Naive B cell (primary cell): ENCODE measurements at places on chromosomes 1 and 21. TPM values are rescaled to one million over a fixed set of nuclear protein-coding genes. Genes with fewer than 3 reads are reported as not detected.

- DNase-seq, result peak; percentile 61
These were observed 110.9 kb downstream of the RGL1 start for GRCh38 chr1:183915625-183916510.

DNA sequence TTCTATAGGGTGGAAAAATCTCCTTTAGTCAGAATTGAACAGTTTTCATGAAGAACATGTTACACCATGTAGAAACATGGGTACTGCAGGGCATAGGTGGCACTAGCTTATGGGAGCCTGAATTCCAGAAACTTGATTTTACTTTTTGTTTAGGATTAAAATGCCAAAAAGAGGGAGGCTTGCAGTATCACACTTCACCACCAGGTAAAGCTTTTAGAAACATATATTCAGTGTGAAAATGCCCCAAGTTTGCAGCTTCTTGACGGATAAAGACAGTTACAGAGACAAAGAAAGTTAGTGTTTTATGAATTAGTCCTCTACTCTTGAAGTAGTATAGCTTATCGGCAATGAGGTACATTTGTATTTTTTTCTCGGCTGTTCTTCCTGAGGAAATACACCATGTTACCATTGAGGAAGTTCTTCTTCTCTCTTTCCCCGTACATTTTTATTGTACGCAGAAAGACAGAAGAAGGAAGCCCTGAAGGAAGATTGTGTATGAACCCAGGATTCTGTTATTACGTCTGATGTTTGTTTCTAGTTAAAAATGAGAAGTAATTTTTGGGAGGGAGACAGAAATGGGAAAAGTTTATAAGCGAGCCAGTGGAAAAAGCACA lies 66.1 kb downstream of the PBX1 start:
- DNase-seq, result no peak

DNA sequence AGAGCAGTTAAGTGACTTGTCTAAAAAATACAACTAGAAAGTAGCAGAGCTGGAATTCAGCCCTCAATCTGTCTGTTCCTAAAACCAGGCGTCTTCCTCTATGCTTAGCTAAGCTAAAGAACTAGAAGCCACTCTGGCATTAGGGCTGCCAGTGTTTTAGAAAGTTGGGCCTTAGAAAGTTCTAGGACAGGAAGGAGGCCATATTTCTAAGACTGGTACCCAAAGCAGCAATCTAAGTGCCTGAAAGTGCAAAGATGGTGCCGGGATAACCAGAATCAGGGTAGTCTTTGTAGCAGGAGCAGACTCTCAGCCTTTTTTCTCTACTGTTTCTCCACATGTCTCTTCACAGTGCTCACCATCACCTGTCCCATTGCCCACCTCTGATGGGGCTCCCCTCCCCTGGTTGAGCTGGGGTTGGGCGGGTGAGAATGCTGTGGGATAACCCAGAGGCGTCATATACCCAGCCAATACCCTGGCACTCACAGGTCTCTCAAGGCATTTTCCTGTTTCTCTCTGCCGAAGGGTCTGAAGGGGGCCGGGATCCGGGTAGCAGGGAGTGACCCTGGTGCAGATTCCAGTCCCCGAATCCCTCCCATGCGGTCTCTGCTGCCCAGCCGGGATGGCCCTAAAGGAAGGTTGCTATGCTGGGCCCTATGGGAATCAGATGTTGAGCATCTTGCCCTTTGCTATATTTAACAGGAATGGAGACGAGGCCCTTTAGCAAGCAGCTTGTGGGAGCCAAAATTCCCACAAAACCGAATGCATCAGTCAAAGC lies 1.1 kb upstream of the RCSD1 start:
- DNase-seq, result no peak

DNA sequence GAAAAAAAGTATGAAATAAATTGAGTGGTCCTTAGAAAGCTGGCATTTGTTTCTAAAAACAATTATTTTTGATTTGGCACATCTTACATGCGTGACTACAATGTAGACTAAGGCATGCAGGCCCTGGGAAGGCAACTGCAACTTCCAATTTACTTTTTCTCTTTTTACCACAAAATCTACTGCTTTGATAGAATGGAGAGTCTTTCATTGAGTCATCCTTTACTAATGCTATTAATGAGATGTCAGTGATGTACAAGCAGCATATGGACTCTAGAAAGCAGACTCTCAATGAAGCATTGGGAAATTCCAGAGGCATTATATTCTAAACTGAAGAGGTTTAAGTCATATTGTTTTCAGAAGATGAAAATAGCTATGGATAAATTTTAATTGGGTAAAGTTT lies 29.6 kb upstream of the PRRX1 start:
- DNase-seq, result no peak

DNA sequence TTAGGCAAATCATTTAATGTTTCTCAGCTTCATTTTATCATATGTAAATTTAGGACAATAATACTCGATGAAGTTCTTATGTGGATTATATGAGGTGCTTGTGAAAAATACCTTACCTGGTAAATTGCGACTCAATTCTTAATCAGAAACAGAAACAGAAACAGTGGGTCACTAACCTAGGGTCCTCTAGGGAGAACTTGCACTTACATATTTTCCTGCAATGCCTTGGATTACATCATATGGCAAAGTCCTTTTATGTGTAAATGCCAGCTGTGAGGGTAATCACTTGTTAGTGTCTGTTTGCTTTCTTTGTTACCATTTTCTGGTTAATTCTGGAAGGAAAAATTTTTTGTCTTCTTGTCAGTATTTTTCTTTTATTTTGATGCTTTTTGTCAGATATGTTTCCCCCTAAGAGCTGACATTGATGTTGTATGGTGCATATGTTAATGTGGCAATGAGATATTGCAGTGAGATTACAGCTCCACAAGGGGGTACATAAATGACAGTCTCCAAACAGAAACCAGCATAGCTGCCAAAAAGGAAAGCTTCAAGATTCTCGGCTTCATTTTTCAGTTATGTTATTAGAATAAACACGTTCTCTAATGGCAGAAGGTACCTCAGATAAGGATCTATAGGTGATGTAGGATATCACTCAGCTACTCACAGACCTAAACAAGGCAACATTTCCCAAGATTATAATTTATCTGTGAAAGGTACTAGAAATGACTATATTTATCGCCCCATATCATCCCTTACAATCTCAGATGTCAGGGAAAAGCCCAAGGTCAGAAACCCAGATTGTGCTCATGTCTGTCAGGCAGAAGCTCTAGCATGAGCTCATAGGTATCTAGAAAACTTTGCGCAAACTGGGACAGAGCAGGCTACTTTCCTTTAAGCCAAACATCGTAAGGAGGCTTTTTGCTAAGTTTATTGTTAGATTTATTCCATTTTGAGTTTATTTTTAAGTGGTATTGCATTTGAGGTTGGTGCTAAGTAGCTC lies 119.9 kb downstream of the FASLG start:
- peak; percentile 25 for DNase-seq

GRCh38 chr1:59903141-59903754 lies 23.3 kb downstream of the CYP2J2 start:
- no peak for DNase-seq

DNA sequence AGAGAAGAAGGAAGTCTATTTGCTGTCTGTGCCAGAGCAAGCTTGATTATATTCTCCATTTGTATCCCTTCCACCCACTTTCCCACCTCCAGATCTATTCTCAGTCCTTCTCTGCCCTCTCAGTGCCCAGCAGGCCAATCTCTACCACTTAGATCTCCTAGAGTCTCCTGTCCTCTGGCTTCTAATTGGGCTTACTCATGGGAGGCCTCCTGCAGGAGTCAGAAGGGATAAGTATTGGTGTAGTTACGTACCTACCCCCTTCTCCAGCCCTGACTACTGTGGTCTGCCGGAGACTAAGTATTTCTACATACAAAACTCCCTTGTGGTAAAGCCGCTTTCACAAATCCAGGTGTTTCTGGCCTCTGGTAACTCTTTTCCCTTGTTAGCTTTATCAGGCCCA lies 221.2 kb downstream of the PTGER3 start:
- DNase-seq, result no peak

- DNase-seq, result no peak
These were observed 16.9 kb downstream of the PSMB4 start for GRCh38 chr1:151416231-151416630.

- DNase-seq, result no peak
These were observed 2.0 kb downstream of the SV2A start for GRCh38 chr1:149915429-149916192.

GRCh38 chr1:221905802-221906201 lies 163.9 kb upstream of the DUSP10 start:
- no peak for DNase-seq

DNA sequence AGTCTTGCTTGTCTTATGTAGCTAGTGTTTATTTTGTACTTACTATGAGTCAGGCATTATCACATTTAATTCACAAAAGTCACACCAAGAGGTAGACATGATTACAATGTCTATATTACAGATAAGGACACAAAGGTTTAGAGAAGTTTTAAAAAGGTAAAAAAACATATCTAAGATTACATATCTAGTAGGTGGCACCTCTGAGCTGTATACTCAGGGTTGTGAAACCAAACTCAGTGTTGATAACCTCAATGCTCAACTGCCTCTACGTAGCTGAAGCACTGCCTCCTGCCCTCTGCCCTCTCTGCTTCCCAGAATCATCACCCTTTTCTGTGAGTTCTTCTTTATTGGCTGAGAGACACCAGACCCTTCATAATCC lies 431.3 kb downstream of the DISC1 start:
- DNase-seq, result no peak

DNA sequence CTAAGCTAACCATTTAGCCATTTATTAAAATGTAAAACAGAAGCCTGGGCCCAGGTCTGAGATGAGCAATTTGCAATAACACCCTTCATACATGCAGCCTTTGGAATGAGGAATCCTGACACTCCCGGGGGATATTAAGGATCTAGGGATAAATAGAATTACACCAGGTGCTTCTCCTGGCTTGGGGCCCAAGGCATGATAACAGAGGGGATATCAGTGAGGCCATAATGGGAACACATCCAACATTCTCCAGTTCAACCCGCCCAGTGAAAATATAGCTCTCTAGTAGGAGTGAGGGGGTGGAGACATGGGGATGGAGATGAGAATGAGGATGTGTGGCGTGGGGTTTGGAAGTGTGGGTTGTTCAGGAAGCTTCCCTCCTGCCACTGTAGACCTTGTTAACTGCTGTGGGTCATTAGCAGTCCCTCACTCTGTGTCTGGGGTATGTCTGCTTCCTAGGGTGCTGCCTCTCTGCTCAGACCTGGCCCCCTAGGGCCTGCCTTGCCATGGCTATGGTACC lies 57.9 kb upstream of the KANK4 start:
- DNase-seq, result no peak

DNA sequence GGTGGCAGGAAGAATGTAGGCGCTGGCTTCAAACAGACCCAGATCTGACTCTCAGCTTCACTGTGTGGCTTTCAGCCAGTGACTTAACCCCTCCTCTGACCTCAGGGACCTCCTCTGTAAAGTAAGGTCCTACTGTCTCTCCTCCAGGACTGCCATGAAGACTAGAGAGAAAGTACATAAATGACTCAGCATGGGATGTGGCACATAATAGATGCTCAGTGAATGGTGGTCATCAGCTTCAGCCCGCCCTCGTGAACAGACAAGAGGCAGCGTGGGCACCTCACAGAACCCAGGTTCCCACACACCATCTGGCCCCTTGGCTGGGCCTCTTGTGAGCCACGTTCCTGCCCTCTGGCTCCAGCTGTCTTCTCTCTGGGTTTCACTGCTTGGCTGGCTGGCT lies 126.0 kb downstream of the SYF2 start:
- no peak for DNase-seq

- DNase-seq, result no peak
These were observed 3.7 kb downstream of the CHIA start for GRCh38 chr1:111294390-111294789.

DNA sequence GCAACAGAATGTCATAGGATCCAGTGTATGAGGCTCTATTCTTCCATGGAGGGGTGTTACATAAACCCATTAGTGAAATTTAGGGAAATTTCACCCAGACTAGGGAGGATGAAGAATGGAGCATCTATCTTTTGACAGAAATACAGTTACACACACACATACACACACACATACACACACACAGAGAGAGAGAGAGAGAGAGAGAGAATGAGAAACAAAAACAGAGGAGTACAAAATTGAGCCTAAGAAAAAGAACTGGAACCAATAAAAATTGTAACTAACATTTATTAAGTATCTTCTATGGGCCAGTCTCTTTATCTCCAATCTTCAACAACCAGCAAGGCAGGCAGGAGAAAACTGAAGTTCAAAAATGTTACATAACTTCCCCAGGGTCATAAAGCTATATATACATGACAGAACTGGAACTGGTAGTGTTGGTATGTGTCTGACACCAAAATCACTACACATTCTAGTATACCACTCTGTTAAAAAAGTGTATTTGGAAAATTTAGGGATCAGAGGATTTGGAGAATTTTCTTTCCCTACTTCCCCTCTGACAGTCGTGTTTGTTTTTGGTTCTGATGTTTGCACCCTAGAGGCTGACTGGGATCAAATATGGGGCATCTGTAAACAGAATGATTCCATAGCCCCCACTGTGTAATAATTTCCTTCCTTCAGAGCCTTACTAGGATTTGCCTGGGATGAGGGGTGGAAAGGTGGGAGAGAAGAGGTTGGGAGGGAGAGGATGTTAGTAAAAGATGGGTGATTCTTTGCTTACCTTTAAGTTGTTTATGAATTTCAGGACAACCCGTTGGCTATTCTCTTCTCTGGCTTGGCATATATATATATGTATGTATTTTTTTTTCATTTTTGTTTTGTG lies 1.0 kb upstream of the ZFYVE9 start:
- no peak for DNase-seq

DNA sequence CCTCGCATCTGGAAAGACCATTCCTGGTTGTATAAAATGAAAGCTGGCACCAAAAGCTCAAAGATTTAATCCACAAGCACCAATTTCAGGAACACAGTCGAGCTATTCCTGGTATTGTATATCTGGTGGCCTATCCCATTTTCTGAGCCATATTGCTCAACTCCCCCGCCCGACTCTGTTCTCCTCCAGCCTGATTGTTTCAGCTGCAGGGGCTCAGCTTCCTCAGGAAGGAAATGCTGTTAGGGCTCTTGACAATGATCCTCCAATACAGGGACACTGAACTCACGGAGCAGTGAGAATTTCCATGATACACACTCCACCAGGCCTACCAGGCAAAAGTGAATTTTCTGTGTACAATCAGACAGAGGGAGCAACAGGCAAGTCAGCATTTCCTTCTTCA lies 16.9 kb upstream of the TDRD10 start:
- no peak for DNase-seq

- no peak for DNase-seq
These were observed 17.9 kb downstream of the PLXNA2 start for GRCh38 chr1:208225954-208226937.

GRCh38 chr1:89719502-89720306 lies 86.8 kb downstream of the LRRC8C start:
- DNase-seq, result peak; percentile 50

GRCh38 chr1:64955097-64956009 lies 11.0 kb downstream of the JAK1 start:
- DNase-seq, result no peak

GRCh38 chr1:5637171-5637570 lies 355.1 kb downstream of the NPHP4 start:
- no peak for DNase-seq

- no peak for DNase-seq
These were observed 152.4 kb downstream of the KCTD3 start for GRCh38 chr1:215719552-215719951.

GRCh38 chr1:226126824-226127569 lies 59.5 kb downstream of the ACBD3 start:
- no peak for DNase-seq

Gene THEM5
- polyA plus RNA-seq, result not detected

Gene SH3BGR
- not detected for polyA plus RNA-seq

Gene TRNP1
- polyA plus RNA-seq, result not detected

Gene KLHDC9
- 1.7 TPM for polyA plus RNA-seq

Gene FNDC5
- not detected for polyA plus RNA-seq

Gene TCHHL1
- not detected for polyA plus RNA-seq

Gene ETNK2
- polyA plus RNA-seq, result 0.52 TPM

Gene KRTAP19-3
- not detected for polyA plus RNA-seq

Gene MROH9
- not detected for polyA plus RNA-seq
